Glomerular endothelial cell (primary cell): ENCODE measurements at places on chromosomes 1 and 21. TPM values are rescaled to one million over a fixed set of nuclear protein-coding genes. Genes with fewer than 3 reads are reported as not detected.

LEPROT gene
- 54.2 and 54.8 TPM in 2 replicates for total RNA-seq

FCRL5 gene
- not detected in 2 replicates for total RNA-seq

TEDDM1 gene
- not detected in 2 replicates for total RNA-seq

CD1E gene
- total RNA-seq, result not detected in 2 replicates

PPFIA4 gene
- 0.29 and 6.8 TPM in 2 replicates for total RNA-seq

IL19 gene
- total RNA-seq, result not detected in 2 replicates

CCDC181 gene
- 0.41 and 0.58 TPM in 2 replicates for total RNA-seq

TPTE gene
- total RNA-seq, result not detected in 2 replicates

GBP5 gene
- total RNA-seq, result 0.92 and 3.0 TPM in 2 replicates

KIF21B gene
- 3.1 and 3.8 TPM in 2 replicates for total RNA-seq

PACC1 gene
- total RNA-seq, result 14.7 and 36.3 TPM in 2 replicates

PCSK9 gene
- total RNA-seq, result 0.97 and 2.6 TPM in 2 replicates

TIAM1 gene
- 5.4 and 6.1 TPM in 2 replicates for total RNA-seq

NBPF10 gene
- total RNA-seq, result 0.15 and 0.47 TPM in 2 replicates

RIPK4 gene
- total RNA-seq, result 1.9 and 5.7 TPM in 2 replicates

MX2 gene
- 1.0 and 12.4 TPM in 2 replicates for total RNA-seq

REN gene
- total RNA-seq, result 0.10 and 0.29 TPM in 2 replicates

SRSF11 gene
- 59.7 and 122 TPM in 2 replicates for total RNA-seq

LRRC39 gene
- total RNA-seq, result 0.53 TPM in 1 of 2 replicates, not detected in the other

LCE1A gene
- total RNA-seq, result not detected in 2 replicates

OPRD1 gene
- under 0.01 TPM in 1 of 2 replicates, not detected in the other for total RNA-seq

FNDC5 gene
- total RNA-seq, result 0.99 TPM in 1 of 2 replicates, not detected in the other

ZNF697 gene
- total RNA-seq, result 24.5 and 25.4 TPM in 2 replicates

UTP25 gene
- 7.0 and 9.1 TPM in 2 replicates for total RNA-seq

NT5C1A gene
- not detected in 2 replicates for total RNA-seq
